ENCODE measurements at places on chromosomes 1 and 21.
A peak's percentile ranks its signal among the peaks of the same experiment; 100 is the strongest.

- DNase-seq, result no peak
- no peaks in the 10 kb centered on the region for H3K27me3 ChIP-seq
- no peak overlapping the region for H3K27ac ChIP-seq
- no peak overlapping the region for H3K4me3 ChIP-seq
Observed at GRCh38 chr1:57724535-57724934, 300.7 kb upstream of the DAB1 start.

DNA sequence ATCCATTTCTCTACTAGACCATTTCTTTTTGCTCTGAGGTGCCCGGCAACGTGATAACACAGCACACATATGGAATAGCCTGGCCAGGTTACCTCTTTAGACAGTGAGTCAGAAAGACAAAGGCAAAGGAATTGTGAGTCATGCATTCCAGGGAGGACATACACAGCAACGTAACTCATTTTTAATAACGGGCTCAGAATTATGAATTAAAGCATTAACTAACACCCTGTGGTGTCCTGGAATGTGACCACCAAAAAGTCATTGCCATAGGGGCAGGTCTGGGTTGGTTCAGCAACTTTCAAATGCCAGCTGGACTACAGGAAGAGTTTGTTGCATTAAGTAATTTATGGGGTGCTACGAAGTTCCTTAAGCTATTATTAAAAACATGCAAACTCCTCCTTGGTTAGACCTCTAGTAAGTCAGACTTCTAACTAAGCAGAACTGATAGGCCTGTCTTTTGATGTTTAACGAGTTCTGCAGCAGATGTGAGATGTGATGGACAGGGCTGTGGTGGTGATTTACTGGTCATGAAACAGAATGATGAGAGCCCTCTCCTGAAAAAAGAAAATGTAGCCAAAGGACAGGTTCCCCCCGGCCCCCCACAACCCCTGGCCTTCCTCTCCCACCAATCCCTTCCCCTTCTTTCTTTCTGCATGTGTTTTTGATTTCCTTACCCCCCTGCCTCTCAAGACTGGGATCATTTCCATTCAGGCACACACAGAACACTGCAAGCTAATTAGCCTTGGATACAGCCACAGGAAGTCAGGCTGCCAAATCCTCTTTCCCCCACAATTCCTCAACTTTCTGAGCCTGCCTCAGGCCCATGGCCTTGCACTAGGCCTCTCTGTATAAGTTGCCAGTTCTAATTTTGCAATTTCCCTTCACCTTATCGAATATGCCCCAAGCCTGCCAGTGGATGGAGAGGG is 88.9 kb upstream of the HAO2 start:
- no peaks in the 10 kb centered on the region for H3K27me3 ChIP-seq
- no peaks in the 10 kb centered on the region for H3K36me3 ChIP-seq
- no peak overlapping the region for H3K27ac ChIP-seq

DNA sequence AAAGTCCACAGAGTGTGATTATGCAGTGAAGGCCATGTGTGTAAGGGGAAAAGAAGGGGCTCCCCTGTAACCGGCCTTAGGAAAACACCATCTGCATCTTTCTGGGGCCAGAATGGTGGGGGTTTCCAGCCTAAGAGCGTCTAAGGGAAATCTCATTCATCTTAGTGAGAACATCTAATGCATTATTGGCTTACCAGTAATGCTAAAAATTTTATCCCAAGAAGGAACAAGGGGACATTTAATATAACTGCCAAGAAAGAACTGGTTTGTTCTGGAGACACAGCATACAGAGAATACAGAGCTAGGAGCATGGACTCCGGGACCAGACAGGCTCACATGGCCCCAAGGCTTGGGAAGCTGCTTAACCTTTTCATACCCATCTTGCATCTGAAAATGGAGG is 58.3 kb upstream of the DSCAM start:
- H3K36me3 ChIP-seq, result no peaks in the 10 kb centered on the region
- DNase-seq, result no peak
- no peak overlapping the region for H3K4me3 ChIP-seq
- no peaks in the 10 kb centered on the region for H3K4me1 ChIP-seq

DNA sequence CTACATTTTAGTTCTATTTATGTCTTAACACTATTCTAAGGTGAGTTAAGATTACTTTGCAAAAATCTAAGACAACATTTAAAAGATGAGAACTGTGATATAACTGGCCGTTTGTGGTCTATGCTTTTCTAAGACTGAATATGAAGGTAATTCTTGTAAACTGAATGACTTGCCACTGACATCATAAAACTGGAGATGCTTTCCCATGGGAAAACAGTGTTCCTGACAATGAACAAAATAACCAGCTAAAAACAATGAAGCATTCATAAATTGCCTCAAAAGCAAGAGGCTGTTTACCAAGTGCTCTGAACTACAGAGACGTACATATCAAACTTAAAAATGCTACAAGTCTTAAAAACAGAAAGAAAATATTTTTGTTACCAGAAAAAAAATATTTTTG is 54.7 kb downstream of the APP start:
- H3K4me3 ChIP-seq, result no peak overlapping the region
- H3K4me1 ChIP-seq, result no peaks in the 10 kb centered on the region
- H3K27ac ChIP-seq, result peak overlapping the region; percentile 23

- H3K27me3 ChIP-seq, result peaks cover 2% of the 10 kb centered on the region
- no peak overlapping the region for H3K4me3 ChIP-seq
- no peak for DNase-seq
- H3K27ac ChIP-seq, result no peak overlapping the region
- H3K4me1 ChIP-seq, result no peaks in the 10 kb centered on the region
Observed at GRCh38 chr1:181208083-181208482, 119.6 kb downstream of the IER5 start.

- no peaks in the 10 kb centered on the region for H3K27me3 ChIP-seq
- H3K27ac ChIP-seq, result no peak overlapping the region
- H3K4me3 ChIP-seq, result no peak overlapping the region
- peaks cover 11% of the 10 kb centered on the region for H3K4me1 ChIP-seq
- peaks cover 3% of the 10 kb centered on the region for H3K36me3 ChIP-seq
- DNase-seq, result no peak
Observed at GRCh38 chr1:227757781-227758180, 22.5 kb downstream of the SNAP47 start.

DNA sequence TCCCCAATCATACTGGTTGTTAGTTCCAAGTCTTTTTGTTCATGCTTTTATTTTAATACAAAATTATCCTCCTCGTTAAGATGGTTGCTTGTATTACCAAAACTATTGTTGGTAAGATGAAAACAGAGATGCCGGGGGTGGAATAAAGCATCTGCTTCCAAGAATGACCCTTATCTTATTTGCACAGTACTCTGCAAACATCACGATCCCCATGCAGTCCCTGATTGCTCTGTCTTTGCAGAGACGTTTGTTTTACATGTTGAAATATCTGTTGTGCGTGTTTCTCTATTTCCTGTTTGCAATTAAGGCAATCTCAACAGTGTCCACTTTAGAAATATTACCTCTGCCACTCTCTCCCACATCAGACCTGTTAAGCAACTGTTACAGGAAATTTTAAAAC is 141.3 kb upstream of the NCAM2 start:
- no peaks in the 10 kb centered on the region for H3K27me3 ChIP-seq
- H3K4me1 ChIP-seq, result no peaks in the 10 kb centered on the region
- no peak overlapping the region for H3K4me3 ChIP-seq
- no peaks in the 10 kb centered on the region for H3K36me3 ChIP-seq

DNA sequence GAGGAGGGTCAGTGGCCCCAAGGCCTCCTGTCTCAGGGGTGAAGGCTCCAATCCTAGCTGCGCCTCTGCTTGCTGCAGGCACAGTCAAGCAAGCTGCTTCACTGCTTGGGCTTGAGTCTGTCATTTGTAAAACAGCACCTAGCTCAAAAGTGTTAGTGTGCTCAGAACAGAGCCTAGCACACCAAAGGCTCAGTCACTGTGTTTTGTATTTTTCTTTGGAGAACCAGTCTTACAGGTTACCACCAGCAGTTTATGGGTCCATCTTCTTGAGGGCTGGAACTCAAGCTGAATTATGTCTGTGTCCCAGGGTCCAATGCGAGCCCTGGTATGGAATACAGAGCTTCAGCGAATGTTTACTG is 113.6 kb downstream of the DMRTB1 start:
- no peak overlapping the region for H3K27ac ChIP-seq
- no peaks in the 10 kb centered on the region for H3K4me1 ChIP-seq
- H3K36me3 ChIP-seq, result no peaks in the 10 kb centered on the region
- peaks cover 3% of the 10 kb centered on the region for H3K27me3 ChIP-seq
- DNase-seq, result no peak
- H3K4me3 ChIP-seq, result no peak overlapping the region

DNA sequence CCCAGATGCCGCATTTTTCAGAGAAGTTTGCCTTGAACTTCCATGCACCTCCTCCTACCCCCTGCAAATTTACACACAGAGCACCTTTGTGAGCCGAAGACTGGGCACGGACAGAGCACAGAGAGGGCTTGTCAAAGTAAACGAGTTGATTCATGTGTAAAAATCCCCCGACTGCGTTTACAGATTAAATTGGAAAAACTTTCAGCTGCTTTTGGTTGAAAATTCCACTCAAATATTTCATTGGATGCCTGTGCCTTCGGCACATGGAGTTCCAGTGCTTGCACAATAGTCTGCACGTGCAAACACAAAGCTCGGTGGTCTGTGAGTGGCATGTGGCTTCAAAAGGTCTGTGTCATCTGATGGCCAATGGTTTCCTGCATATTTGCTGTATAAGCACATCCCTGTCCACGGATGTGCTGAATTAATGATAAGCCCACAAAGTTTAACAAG is 177.5 kb downstream of the SETD4 start:
- no peak overlapping the region for H3K4me3 ChIP-seq
- H3K36me3 ChIP-seq, result no peaks in the 10 kb centered on the region
- DNase-seq, result peak; percentile 48
- H3K27ac ChIP-seq, result no peak overlapping the region
- H3K4me1 ChIP-seq, result no peaks in the 10 kb centered on the region

DNA sequence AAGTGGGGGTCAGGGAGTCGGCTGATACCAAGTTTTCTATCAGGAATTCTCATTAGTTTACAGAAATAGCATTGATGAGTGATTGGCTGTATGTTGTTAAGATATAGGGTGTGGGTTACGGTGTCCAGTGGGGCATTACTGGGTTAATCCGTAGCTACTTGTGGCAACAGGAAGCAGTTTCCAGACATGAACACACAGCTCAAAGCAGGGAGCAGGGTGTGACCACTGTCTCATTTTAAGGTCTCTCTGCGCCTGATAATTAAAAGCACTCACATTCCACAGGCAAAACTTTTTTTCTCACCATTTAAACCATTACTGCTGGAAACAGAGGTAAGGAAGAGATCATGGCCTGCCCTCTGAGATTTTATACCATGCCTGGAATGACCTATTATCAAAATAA is 114.9 kb downstream of the SIK1 start:
- H3K4me3 ChIP-seq, result no peak overlapping the region
- H3K27me3 ChIP-seq, result no peaks in the 10 kb centered on the region
- DNase-seq, result no peak
- H3K27ac ChIP-seq, result no peak overlapping the region
- H3K4me1 ChIP-seq, result no peaks in the 10 kb centered on the region

DNA sequence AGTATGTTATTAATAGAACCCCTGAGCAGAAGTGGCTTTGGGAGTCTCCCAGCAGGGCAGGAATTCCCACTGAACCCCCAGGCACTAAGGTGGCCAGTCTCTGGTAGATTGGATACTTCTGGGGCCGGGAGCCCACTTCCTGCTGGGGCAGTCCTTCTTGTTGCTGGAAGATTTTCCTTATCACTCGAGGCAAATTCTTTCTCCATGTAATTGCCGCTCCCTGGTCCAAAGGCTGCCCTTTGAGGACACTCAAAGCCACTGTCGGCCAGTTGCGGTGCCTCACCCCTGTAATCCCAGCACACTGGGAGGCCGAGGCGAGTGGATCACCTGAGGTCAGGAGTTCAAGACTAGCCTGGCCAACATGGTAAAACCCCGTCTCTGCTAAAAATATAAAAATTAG is 22.6 kb upstream of the TNFRSF1B start:
- H3K27ac ChIP-seq, result peak overlapping the region; percentile 91
- peaks cover 22% of the 10 kb centered on the region for H3K4me1 ChIP-seq
- H3K36me3 ChIP-seq, result peaks cover 2% of the 10 kb centered on the region
- H3K4me3 ChIP-seq, result no peak overlapping the region
- no peaks in the 10 kb centered on the region for H3K27me3 ChIP-seq

GRCh38 chr21:25361097-25361496 is 246.2 kb downstream of the MRPL39 start:
- no peaks in the 10 kb centered on the region for H3K4me1 ChIP-seq
- H3K36me3 ChIP-seq, result no peaks in the 10 kb centered on the region
- H3K4me3 ChIP-seq, result no peak overlapping the region
- DNase-seq, result no peak
- H3K27ac ChIP-seq, result no peak overlapping the region

- no peak overlapping the region for H3K4me3 ChIP-seq
- no peaks in the 10 kb centered on the region for H3K36me3 ChIP-seq
- DNase-seq, result no peak
- no peak overlapping the region for H3K27ac ChIP-seq
- peaks cover 7% of the 10 kb centered on the region for H3K4me1 ChIP-seq
- H3K27me3 ChIP-seq, result no peaks in the 10 kb centered on the region
Observed at GRCh38 chr21:34345892-34346291, 17.9 kb upstream of the KCNE2 start.

GRCh38 chr1:234892642-234893041 is 236.0 kb downstream of the TOMM20 start:
- H3K4me3 ChIP-seq, result no peak overlapping the region
- no peak for DNase-seq
- H3K36me3 ChIP-seq, result no peaks in the 10 kb centered on the region
- H3K27ac ChIP-seq, result no peak overlapping the region
- no peaks in the 10 kb centered on the region for H3K4me1 ChIP-seq

- H3K27me3 ChIP-seq, result no peaks in the 10 kb centered on the region
- peak; percentile 56 for DNase-seq
- H3K36me3 ChIP-seq, result no peaks in the 10 kb centered on the region
- no peak overlapping the region for H3K4me3 ChIP-seq
- H3K27ac ChIP-seq, result no peak overlapping the region
- no peaks in the 10 kb centered on the region for H3K4me1 ChIP-seq
Observed at GRCh38 chr1:12095452-12096263, 32.6 kb downstream of the TNFRSF8 start.

DNA sequence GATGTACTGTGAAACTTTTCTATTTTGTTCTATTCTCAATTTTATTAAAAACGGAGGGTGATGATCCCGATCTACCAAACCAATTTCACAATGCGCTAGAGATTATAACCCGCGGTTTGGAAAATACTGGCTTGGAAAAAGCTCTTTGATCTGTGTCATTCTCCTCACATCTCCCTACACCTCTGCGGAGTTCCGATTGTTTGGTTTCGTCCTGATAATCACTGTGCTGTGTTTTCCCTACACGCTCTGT is 536 bp upstream of the ABCD3 start:
- H3K4me1 ChIP-seq, result peaks cover 6% of the 10 kb centered on the region
- peak overlapping the region; percentile 34 for H3K4me3 ChIP-seq
- peak overlapping the region; percentile 86 for H3K27ac ChIP-seq
- no peak for DNase-seq
- no peaks in the 10 kb centered on the region for H3K36me3 ChIP-seq

- no peak overlapping the region for H3K27ac ChIP-seq
- no peaks in the 10 kb centered on the region for H3K36me3 ChIP-seq
- no peaks in the 10 kb centered on the region for H3K27me3 ChIP-seq
- H3K4me1 ChIP-seq, result peaks cover 4% of the 10 kb centered on the region
- no peak for DNase-seq
Observed at GRCh38 chr1:198656500-198656932, 17.7 kb downstream of the PTPRC start.

GRCh38 chr21:34035619-34036354 is 37.6 kb upstream of the MRPS6 start:
- H3K27ac ChIP-seq, result no peak overlapping the region
- H3K4me3 ChIP-seq, result no peak overlapping the region
- no peak for DNase-seq
- no peaks in the 10 kb centered on the region for H3K27me3 ChIP-seq
- no peaks in the 10 kb centered on the region for H3K36me3 ChIP-seq

GRCh38 chr1:165905853-165906252 is 78.4 kb downstream of the UCK2 start:
- peaks cover 20% of the 10 kb centered on the region for H3K4me1 ChIP-seq
- H3K36me3 ChIP-seq, result peaks cover 17% of the 10 kb centered on the region
- DNase-seq, result no peak
- no peaks in the 10 kb centered on the region for H3K27me3 ChIP-seq

Measured in fibroblast of lung (primary cell).